Left colon (tissue), 2 donors: ENCODE measurements at places on chromosomes 2 and 18.

GRCh38 chr2:173204316-173204715 is 128.7 kb downstream of the MAP3K20 start:
- no peak for DNase-seq

GRCh38 chr2:14936426-14936825 is 303.9 kb downstream of the LRATD1 start:
- DNase-seq, result no peak

GRCh38 chr2:86036669-86037138 is 69.0 kb downstream of the POLR1A start:
- peak; percentile 27 for DNase-seq

GRCh38 chr2:123999681-124000080 is 25.4 kb upstream of the CNTNAP5 start:
- no peak for DNase-seq

DNA sequence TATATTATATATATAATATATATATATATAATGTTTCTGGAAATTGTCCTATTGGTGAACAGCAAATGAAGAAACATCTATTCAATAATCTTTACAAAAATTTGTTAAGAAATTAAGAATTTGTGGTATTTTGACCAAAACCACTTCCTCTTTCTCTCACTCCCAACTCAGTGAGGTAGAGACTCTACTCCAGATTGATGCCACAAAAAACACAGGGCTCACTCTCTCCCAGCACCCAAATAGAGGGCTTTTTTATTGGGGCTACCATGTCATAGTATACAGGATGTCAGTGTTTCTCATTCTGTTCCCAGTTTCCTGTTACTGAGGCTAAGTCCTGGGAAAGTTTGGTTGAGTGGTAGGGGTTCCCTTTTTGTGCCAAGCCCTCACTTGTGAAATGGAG is 1155.4 kb downstream of the BCL11A start:
- no peak for DNase-seq

DNA sequence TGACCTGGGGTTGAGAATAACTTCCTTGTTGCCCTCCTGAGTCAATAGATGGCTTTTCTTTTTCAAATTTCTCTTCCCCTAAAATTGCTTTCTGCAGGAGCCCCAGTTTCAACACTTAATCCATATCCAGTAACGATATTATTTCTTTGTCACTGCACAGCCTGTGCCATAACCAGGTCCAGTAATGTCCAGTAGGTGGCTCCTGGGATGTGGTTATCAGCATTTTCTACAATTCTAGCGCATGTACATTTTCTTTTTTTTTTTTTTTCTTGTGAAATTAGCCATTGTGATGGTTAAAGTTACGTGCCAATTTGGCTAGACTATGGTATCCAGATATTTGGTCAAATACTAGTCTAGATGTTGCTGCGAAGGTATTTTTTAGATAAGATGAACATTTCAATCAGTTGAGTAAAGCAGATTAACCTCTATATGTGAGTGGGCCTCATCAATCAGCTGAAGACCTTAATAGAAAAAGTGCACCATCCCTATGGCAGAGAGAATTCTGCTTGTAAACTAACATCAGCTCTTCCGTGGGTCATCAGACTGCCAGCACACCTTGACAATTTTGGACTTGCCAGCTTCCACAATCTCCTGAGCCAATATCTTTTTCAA is 72.9 kb upstream of the SCG2 start:
- no peak for DNase-seq

DNA sequence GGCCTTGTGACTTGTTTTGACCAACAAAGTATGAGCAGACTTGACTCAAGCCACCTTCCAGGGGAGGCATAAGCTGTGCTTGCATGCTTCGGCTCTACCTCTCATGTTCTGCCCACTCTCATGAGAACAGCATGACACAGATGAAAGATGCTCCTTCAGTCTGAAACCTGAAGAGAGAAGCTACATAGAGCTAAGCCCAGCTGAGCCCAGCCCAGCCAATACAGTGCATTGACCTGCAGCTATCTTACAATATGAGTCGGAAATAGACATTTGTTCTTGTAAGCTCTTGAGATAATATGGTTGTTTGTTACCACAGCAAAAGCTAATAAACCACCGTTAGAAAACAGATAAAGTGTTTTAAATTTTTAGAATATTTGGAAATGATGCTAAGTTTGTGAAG is 426.7 kb upstream of the PKDCC start:
- no peak for DNase-seq

- no peak for DNase-seq
Measured at GRCh38 chr18:1846640-1847039, 724.7 kb downstream of the METTL4 start.

DNA sequence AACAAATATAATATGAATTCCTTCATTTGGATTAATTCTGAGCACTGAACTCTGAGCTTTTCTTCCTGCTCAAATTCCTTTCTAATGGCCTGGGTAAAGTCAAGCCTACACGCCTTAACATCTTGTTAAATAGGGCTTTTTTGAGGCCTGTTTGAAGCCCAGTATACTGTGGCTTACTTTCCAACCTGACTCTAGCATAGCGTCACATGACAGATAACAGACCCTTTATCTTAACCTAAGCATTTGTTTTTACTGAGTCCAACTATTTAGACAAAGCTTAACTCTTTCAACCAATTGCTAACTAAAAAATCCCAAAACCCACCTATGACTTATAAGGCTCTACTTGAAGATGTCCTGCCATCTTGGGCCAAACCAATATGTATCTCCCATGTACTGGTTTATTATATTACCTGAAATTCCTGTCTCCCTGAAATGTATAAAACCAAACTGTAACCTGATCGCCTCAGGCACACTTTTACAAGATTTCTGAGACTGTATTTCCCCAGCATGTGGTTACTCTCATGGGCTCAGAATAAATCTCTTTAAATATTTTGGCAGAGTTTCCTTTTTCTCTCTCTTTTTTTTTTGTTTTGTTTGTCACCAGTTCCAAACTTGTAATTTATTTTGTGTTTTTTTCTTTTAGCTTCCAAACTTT is 271.1 kb upstream of the VWC2L start:
- DNase-seq, result no peak

- DNase-seq, result no peak
Measured at GRCh38 chr18:40341701-40342100, 1613.3 kb upstream of the PIK3C3 start.

DNA sequence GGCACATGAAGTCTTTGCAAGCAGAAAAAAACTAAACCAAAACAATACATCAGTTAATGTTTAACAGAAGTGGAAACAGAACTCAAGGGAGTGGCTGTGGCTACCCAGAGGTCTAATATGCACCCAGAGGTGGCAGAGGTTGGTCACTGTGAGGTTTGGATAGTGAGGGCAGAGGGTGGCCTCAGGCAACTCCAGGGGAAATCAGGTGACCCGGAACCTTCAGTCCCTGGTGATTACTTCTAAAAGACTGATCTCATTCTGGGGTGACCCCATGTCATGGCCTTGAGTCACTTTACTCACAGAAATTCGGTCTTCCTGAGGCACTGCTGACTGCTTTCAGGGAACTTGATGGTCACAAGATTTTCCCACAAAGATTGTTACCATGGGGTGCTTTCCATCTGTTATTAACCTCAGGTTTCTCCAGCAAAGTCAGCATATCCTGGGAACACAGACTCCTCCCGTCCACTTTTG is 99.4 kb downstream of the TMEM17 start:
- DNase-seq, result no peak

DNA sequence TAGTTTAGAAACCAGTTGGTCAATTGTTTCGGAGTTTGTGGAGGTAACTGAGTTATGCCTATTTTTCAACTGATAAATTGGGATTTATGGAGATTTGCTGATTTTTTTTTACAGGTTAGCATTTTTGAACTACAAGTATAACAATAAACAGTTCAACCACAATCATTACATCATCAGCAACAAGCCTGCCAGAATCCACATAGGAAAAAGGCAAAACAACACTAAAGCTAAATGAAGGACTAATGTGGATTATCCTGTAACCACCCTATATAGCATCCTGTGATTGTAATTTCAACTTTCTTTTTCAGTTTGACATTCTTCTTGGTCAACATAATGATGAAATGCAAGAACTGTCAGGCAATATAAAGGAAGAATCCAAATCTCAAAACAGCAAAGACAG is 76.5 kb downstream of the CCDC102B start:
- no peak for DNase-seq

DNA sequence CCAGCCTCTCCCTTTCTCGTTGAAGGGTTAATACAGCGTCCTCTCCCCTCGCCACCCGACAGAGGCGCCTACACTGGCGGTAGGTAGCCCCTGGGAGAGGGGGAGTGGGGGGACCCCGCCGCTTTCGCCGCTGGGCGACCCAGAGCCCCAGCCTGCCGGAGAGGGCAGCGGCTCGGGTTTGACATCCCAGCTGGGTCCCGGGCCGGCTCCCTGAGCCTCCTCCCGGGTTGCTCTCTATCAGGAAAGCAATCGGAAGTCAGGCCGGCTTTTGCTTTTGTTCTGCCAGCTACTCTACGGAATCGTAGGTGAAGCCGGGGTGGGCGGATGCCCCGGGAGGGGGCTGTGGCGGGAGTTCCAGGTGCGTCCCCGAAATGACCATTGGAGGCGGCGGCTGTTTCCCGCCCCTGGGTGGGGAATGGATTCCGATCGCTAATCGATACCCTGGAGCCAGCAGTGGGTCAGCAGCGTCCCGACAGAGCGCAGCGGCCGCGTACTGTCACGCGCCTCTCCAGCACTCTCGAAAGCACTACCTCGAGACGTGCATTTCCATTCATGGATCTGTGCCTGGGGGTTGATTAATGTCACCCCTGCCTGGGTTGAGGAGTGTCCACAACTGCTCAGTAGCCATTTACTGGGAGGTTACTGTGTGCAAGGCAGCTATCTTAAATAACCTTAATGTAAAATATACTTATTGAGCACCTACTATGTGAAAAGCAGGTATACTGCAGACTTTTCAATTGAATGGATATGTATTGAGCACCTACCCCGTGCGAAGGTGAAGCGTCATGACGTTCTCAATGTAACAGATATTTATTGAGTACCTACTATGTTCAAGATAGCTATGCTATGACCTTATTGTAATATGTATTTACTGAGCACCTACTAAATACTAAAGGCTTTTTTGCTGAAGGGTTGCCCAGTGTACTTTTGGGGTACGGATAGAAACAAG is 1.1 kb downstream of the MAPK4 start:
- DNase-seq, result no peak

DNA sequence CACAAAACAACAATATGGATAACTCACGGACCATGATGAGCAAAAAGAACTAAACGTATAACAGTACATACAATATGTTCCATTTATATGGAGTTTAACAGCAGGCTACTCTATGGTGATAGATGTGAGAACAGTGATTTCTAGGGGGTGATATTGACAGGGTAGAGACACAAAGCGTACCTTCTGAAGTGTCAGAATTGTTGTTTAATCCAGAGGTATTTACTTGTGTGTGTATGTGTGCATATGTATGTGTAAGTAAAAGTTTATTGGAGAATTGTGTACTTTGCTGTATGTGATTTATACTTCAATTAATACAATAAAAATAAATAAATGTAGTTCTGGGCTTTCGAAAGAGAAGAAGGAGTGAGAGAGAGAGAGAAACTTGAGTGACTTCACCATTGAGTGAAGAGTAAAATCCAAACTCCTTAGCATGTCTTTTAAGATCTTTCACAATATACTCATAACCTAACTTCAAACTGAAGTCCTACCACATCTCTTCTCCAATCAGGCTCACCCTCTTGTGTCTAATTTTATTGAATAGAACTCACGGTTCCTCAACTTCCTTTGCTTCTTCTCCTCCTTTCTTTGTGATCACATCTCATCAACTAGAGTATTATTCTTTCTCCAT is 126.0 kb upstream of the KLF7 start:
- no peak for DNase-seq

- DNase-seq, result no peak
Measured at GRCh38 chr2:44894058-44894457, 47.4 kb upstream of the SIX3 start.

GRCh38 chr2:200270732-200271131 is 35.8 kb upstream of the SPATS2L start:
- no peak for DNase-seq

GRCh38 chr2:205698286-205699268 is 16.3 kb downstream of the NRP2 start:
- no peak for DNase-seq

DNA sequence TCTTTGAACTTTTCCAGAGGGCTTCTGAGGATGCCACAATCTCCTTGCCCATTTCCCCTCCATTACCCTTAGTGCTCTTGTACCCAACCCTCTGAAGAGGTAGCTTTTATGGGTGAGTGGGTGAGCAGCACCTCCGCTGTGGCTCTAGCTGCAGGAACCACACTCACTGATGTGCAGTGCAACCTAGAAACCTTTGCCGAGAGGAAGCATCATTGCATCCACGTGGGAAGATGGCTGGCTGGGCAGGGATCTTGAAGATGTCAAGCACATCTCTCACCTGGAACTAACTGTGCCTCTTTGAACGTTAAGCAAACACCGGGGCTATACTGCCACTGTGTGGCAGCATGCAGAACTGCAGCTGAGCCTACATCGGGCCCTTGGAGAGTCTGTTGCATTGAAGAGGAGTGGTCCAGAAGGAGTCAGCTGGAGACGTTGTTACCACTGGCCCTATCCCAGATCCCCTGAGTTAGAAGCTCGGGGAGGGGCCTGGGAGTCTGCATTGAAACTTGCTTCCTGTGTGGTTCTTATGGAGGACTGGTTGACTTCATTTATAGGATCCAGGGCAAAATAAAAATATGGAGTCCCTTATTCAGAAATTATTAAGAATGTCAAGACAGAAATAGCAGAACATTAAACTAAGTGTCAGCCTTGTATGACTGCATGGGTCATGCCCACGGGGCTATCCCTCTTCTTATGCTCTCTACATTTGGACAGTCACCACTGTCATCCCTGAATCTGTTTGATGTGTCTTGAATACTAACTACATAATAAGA is 28.7 kb downstream of the IGFBP5 start:
- DNase-seq, result no peak

DNA sequence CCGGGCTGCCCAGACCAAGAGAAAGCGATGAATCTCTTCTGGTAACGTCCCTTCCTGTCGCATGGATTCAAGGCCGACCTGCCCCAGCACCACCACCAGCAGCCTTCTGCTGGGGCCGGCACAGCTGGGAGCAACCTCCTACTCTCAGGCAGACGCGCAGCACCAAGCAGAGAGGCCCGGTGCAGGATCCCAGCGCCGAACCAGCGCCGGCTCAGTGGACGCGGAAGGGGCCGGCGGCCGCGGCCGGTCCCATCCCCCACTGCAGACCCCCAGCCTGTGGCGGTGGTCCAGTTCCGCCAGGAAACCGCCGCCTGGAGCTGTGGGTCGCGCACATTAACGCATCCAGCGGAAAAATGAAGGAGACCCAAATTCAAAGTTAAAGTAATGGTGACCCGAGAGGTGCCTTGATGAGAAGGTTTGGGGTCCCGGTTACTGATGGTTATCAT is 525 bp upstream of the MAL start:
- DNase-seq, result no peak

- DNase-seq, result no peak
Measured at GRCh38 chr2:203690117-203690431, 16.4 kb upstream of the CD28 start.

DNA sequence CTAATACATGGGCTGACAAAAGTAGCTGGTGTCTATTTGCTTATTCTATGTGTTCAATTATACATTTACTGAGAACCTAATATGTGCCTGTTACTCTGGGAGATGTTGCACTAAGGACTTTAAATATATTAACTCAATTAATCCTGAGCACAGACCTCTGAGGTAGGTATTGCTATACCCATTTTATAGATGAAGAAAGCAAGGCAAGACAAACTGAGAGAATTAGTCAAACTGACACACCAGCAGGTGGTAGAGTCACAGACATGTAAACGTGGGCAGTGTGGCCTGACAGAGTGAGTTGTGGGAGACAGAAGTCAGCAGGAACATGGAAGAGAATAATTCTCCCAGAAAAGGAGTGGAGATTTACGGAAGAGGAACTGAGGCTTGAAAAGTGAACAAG is 428.9 kb downstream of the LPIN1 start:
- DNase-seq, result no peak
